T-helper 2 cell (primary cell): ENCODE measurements at places on chromosomes 1 and 21.

DNA sequence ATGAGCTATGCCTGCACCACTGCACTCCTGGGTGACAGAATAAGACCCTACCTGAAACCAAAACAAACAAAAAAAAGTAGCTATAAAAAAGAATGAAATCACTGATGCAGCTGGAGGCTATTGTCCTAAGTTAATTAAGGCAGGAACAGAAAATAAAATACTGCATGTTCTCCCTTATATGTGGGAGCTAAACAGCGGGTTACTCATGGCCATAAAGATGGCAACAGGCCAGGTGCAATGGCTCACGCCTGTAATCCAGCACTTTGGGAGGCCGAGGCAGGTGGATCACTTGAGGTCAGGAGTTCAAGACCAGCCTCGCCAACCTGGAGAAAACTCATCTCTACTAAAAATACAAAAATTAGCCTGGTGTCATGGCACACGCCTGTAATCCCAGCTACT, 152.7 kb downstream of the PIK3R3 start:
- DNase-seq, result no peak

DNA sequence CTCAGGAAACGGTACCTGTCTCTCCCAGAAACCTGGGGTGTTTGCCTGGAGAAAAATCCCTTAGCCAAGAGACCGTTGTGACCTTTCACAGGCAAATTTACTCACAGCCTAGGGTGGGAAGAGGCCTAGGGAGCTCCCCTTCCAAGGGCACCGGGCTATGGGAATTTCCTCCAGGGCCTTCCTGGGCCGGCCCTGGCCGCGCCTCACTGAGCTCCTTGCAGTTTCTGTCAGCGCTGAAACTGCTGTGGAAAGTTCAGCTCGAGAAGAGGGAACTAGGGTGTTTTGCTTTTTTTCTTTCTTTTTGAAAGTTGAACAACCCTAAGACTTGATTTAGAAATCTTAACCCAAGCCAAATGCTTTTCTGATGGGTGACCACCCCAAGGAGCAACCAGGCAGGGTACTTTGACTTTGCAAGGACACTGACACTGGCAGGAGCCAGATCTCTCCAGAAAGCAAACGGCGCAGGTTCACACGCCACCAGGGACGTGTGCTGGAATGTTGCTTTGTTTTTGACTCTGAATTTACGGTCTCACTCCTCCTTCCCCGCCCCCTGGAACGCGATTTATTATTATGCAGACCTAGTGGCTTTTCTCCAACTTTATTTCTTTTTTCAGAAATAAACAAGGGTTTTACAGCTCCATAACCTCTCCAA, 229.6 kb upstream of the JUN start:
- DNase-seq, result no peak

DNA sequence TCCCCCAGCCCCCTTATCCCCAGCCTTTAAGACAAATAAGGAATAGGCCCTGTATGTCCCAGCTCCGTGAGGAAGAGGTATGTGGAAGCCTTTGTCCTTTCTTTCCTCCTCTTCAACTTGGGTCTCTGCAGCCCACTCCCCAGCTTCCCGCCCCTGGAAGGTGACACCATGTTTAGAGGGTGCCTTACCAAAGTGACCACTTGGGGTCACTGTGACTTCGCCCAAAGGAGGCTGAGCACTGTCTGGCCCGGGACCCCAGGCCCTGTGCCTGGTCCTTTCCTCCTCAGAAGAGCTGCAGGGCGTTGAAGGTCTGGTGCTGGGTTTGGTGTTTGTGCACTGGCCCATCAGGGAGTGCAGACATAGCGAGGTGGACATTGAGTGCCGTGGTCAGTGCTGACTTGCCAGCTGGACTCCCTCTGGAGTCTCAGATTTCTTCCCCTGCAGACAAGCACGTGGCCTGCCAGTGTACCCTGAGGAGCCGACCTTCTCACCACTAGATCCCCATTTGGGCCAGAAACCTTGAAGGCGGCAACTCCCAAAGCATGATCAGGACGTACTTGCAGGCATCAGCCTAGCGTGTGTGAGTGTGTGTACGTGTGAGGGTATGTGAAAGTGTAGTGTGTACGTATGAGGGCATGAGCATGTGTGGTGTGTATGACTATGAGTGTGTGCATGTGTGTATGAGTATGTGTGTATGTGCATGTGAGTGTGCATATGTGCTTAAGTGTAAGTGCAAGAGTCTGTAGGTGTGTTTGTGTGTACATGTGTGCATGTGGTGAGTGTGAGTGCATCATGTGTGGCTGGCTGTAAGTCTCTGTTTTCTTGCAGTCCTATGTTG, 181.4 kb upstream of the KIAA0040 start:
- no peak for DNase-seq

- no peak for DNase-seq
Observed at GRCh38 chr21:45285266-45285931, 2.3 kb downstream of the POFUT2 start.

GRCh38 chr21:14557413-14557812, 11.3 kb upstream of the SAMSN1 start:
- no peak for DNase-seq

DNA sequence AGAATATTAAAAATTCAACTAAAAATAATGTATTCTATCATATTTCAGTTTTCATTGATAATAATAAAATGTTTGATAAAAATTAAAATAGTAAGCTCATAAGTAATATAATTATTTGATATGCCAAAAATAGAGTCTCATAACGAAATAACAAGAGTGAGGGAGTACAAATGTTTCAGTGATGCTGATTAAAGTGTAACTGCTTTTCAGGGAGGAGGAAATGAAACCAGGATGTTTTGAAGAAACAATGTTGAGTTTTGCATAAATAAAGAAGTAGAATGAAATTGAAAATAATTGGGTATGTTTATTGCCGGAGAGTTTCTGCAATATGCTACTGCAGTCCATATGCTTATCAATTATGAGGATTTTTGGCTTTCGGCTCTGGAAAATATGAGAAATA, 1159.8 kb upstream of the ADGRL2 start:
- no peak for DNase-seq

- no peak for DNase-seq
Observed at GRCh38 chr1:246769306-246769705, 45.1 kb downstream of the SCCPDH start.

- no peak for DNase-seq
Observed at GRCh38 chr1:241422470-241422869, 65.5 kb upstream of the RGS7 start.

GRCh38 chr1:205986292-205986691, 16.9 kb downstream of the RAB7B start:
- DNase-seq, result no peak

- DNase-seq, result no peak
Observed at GRCh38 chr1:240242601-240243144, 151.0 kb downstream of the FMN2 start.

DNA sequence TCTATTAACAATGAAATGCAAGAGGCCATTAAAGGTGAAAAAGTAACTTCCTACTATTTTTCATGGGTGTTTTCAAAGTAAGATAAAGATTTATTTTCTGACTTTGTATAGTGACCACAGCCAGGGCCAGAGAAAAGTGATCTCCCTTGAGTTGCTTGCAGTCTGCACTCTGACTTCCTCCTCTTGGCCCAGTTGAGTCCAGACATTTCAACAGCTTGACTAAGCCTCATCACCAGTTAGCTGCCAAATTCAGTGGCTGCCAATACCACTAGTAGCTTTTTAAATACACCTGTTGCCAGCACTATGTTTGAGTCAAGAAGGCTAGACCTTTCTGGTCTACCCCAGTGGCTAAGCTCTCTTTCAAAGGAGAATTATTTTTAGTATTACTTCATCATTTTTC, 3.7 kb upstream of the NEK7 start:
- no peak for DNase-seq

DNA sequence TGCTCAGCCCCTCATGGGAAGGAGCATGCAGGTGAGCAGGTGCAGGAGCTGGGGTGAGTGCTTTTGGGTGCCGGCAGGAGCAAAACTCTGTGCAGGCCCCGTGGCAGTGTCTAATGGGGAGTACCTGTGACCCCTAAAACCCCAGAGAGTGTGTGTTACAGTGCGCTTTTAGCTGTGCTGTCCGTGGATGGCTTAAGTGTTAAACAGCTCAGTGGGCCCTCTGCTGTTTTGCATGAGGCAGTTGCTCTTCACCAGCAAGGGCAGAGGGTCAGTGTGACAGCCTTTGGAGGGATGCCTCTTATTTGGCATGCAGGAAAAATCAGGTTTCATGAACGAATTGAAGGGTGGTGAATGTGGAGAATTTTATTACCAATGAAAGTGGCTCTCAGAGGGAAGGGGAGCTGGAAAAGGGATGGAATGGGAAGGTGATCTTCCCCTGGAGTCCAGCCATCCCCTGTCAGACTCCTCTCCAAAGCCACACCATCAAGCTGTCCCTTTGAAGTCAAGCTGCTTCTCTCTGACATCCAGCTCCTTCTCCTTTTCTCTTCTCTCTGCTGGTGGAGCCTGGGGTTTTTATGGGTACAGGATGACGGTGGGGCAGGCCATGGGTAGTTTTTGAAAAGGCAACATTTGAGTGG, 17.0 kb upstream of the ALG14 start:
- no peak for DNase-seq

- no peak for DNase-seq
Observed at GRCh38 chr1:26413031-26413430, 2.4 kb downstream of the LIN28A start.

DNA sequence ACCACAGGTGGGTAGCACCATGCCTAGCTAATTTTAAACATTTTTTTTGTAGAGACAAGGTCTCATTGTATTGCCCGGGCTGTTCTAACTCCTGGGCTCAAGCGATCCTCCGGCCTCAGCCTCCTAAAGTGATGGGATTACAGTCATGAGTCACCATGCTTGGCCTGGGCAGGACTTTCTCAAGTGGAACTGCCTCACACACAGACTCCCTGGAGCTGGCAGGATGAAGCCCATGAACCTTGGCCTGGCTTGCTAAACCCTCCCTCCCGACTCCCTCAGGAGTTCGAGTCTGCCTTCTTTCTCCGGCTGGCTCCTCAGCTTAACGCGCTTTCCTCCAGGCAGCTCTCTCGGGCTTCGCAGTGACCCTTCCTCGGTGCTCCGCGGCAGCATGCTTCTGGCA, 7.7 kb upstream of the ECE1 start:
- no peak for DNase-seq

DNA sequence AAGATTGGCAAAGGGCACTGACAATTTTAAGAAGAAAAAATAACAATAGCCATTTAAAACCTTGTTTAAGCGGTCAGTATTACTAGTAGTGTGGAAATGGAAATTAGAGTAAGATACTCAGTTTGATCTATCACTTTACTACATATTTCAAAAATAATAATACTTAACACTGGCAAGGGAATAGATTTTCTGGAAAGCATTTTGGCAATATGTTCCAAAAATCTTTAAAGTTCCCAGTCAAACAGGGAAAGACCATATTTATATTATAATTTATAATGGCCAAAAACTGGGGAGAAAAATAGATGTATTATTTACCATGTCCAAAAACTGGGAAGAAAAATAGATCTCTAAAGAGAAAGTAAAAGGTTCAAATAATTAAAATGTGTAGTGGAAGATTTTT, 28.6 kb upstream of the C1orf21 start:
- DNase-seq, result no peak

GRCh38 chr1:72547412-72547811, 265.1 kb upstream of the NEGR1 start:
- no peak for DNase-seq

DNA sequence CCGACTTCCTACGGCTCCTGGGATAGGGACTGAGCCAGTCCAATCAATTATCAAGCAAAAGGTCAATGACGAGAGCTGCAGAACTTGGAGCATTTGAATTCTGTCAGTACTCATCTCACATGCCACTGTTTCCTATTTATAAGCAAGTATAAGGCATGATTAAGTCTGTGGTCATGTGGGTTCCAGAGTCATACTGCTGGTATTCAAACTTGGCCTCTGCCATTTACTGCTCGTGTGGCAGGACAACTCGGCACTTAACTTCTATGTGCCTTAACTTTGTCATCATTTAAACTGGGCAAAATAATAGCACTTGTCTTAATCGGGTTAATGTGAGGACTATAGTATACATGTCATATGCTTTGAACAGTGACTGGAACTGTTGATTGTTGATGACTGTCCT, 44.9 kb upstream of the TNFSF18 start:
- DNase-seq, result no peak

DNA sequence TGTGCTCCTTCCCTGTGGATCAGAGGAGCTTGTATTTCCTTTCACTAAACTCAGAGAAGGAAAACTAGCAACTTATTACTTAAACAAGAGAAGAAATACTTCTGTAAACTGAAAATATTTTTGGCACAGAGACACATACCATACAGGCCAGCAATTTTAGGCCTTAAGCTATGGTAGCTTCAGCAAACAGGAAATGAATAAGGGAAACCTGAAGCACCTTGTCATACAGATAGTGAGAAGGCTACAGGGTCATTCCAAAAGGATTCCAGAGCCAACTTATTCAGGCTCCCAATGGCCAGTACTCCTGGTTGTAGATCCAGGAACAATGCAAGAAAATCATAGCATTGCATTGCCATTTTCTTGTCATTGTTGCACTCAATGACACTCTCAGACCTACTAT, 9.1 kb upstream of the KYAT3 start:
- no peak for DNase-seq

DNA sequence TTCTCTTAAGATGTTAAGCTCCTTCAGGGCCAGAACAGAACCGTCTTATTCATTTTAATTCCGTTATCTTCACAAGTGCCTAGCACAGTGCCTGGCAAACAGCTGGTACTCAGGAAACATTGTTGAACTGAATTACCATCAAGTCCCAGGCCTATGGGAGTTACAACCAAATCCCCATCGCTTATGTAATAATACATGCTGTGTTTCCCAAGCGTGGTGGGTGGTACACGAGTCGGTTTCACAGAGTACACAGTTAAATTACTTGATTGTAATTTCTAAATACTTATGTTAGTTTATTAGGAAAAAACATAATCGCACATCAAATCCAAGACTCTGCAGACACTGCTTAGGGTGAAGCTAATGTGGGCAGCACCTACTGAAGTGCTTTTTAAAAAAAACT, 1.0 kb downstream of the ANGEL2 start:
- DNase-seq, result peak; percentile 6

DNA sequence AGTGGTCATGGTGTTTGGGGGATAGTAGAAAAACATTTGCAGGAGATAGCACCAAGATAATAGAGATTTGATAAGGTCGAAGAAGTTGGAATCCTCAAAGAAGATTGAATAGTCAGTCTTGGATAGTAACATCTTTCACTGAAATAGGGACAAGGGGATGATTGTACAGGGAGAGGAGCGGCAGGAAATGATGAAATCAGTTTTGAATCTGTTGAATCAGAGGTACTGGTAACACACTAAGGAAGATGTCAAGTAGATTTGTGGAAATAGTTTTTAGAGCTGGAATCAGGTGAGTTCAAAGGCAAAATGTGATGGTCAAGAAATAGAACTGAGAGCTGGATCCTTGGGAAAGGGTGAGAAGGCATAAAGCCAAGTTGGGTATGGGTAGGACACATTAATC, 26.5 kb downstream of the CAP1 start:
- no peak for DNase-seq

DNA sequence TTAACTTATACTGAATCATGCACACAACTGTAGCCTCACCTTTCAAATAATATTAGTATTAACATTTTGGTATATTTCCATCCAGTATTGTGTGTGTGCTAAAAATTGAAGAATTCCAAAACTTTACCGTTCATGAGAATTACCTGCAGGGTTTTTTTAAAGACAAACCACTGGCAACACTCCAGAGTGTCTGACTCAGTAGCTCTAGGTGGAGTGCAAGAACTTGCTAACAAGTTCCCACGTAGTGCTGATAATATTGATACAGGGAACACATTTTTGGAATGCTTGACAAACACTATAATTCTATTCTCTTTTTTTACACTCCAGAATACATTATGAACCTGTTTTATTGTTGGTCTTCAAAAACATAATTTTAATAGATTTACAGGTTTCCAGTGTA, 27.7 kb upstream of the SLC5A9 start:
- DNase-seq, result no peak
